RWPE2 (cell line): ENCODE measurements at places on chromosomes 2 and 18.
A peak's percentile ranks its signal among the peaks of the same experiment; 100 is the strongest.

- DNase-seq = no peak
Observed at GRCh38 chr18:62372156-62372555, 47.0 kb downstream of the TNFRSF11A start.

DNA sequence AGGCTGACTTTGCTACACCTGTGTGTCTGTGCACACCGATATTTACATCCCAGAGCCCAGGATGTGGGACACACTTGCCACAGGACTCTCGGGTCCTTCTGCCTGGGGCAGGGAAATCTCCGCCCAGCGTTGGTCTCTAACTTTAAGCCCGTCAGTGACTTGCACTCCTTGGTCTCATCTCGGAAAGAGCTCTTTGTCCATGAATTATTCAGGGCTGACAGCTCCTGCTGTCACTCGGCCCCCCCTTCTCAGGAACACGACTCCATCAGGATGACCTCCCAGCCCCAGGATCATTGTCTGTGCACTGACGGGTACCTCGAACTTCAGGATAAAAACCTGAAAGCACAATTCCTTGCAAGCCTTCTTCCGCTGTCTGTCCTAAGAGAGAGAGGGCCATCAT, 26.6 kb downstream of the PLB1 start:
- DNase-seq = no peak

DNA sequence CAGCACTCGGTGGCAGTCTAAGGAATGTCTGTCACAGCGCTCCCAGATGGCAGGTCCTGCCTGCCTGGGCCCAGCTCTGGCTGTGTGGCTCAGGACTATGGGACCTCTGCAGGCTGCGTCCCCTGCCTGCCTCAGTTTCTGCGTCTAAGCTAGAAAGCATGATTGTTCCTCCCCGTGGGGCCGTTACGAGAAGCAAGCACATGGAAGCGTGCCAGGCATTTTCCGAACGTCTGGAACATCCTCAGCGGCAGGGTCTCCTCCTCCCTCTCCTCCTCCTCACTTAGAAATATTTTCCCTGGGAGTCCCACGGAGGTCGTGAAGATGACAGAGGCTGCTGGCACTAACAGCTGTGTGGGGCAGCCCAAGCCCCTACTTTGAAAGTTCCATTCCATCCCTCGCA, 43.3 kb downstream of the LRRFIP1 start:
- no peak for DNase-seq

- DNase-seq = no peak
Observed at GRCh38 chr2:40072442-40073232, 293.6 kb upstream of the THUMPD2 start.

DNA sequence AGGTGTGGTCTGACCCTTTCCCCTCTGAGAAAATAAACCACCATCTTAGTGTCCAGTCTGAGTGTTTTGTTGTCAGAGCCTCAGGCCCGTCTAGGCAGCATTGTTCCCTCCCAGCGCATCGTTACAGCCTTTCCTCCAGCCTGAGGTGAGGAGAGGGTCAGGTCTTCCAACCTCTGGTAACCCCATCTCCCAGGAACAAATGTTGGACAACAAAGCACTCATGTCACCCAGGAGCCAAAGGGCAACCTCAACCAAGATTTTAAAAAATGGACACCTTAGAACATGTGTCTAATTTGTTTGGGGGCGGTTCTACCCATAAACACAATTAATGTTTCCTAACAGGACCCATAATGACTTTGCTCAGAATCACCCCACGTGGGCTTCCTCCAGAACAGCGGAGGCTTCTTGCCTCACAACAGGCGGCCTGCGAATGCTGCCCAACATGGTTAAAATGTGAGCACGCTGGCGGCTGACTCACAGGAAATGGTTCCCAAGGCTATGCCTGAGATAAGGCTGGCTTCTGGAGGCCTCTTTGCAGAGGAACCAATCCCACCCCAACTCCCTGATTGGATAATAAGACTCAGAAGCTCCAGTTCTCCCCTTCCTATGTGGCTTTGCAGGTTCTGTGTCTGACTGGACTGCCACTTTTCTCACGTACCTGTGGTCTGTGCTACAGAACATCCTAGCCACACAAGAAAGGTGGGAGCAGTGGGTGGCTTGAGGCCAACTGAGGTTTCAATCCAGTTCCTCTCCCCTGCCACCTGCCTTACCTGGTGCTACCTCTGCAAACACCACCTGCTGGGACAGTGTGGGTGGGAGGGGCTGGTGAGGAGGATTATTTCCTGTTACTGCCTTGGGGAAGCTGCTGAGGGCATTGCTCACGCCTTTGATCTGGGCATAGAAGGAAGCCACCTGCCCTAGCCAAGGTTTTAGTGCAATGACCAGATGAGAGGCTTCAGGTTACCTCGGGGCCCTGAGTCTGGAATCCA, 108.8 kb downstream of the B3GNT2 start:
- DNase-seq = peak; percentile 67

DNA sequence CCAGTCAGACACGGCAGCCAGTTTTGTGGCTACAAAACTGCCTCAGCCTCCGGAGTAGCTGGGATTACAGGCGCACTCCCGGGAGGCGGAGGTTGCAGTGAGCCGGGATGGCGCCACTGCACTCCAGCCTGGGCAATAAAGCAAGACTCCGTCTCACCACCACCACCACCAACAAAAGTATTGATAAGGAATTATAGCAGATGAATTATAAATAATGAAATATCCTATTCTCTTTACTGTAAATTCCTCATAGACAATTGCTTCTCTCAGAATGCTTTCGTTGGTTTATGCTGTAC, 1.4 kb upstream of the FAM161A start:
- no peak for DNase-seq

DNA sequence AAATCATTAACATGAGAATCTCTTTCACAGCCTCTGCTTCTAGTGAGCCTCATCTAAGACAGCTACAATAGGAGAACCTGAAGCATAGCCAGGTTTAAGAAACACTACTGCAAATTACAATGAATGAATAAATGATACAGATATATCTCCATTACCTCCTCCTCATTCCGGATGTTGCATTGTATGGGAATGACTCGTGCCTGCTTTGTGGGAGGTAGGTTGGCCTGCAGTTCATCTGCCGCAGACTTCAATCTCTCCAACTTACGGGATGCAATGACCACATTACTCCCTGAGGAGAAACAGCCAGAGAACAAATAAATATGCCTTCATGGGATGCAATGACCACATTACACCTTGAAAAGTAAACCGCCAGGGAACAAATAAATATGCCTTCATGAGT, 15.4 kb downstream of the PECR start:
- no peak for DNase-seq

GRCh38 chr2:26696351-26696816, 3.9 kb downstream of the KCNK3 start:
- DNase-seq = peak; percentile 93

DNA sequence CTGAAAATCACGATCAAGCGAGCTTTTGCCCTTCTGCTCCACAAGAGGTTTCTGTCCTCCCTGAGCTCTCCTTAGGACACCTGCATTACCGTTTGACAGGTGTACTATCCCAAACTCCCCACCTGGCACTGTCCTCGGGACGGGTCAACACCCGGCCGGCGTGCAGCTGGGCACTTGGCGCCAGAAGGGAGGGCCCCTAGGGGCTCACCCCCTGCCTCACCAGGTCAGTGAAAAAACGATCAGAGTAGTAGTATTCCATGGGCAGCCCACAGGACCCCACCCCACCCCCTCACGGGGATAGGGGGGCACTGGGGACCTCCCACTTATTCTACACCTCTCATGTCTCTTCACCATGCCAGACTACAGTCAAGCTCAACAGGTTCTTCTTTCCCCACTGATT, 117.6 kb upstream of the ANKRD30BL start:
- no peak for DNase-seq

GRCh38 chr2:43178602-43179542, 47.5 kb downstream of the ZFP36L2 start:
- no peak for DNase-seq

DNA sequence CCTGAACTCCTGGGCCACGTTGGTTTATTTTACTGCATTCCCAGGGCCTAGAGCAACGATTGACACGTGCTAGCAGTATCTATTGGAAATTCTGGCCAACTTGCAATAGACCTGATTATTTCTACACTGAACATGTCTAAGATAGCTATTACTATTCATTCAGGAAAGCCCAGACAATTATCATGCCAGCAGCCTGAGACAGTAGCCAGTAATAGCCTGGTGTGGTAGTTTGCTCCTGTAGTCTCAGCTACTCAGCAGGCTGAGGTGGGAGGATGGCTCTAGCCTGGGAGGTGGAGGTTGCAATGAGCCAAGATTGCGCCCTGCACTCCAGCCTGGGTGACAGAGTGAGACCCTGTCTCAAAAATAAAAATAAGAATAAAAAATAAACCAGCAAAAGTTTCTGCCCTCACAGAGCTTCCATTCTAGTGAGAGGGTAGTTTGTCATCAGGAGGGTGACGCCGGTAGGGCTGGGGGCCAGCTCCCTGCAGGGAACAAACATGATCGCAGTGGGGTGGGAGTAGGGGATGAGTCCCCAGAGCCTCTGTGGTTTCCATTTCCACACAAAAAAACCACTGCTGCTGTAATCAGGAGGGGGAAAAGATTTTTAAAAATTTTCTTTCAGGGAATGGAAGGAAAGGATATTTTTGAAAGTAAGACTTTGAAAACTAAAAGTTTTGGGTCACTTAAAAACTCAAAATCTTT, 4.3 kb downstream of the CASP8 start:
- no peak for DNase-seq

DNA sequence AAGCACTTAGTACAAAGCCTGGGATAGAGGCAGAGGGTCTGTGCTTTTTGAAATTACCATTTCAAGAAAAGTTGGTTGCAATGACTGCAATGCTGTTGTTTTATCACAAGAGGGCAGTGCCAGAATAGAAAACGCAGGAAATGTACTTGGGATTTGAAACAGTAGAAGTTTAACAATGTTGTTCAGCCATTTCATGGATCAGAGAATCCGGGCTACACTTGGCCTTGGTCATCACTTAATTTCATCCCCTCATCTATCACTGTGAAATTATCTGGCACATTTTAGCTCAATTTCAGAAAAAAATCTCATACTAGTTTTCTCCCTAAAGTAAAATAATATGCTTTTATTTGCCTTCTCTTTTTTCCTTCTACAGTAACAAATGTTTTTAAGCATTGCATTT, 70.8 kb downstream of the RAPGEF4 start:
- no peak for DNase-seq

DNA sequence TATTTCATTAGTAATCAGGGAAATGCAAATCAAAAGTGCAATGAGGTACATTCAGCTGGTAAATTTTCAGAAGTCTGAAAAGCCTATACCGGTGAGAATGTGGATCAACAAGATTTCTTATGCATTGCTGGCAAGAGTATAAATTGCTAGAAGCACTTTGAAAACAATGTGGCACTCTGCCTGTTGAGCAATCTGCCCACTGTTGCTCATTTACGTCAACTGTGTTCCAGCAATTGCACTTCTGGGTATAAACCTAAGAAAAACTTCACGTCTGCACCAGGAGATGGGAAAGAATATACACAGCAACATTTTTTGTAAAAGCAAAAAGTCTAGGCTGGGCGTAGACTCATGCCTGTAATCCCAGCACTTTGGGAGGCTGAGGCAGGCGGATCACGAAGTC, 40.8 kb downstream of the MTERF4 start:
- no peak for DNase-seq

DNA sequence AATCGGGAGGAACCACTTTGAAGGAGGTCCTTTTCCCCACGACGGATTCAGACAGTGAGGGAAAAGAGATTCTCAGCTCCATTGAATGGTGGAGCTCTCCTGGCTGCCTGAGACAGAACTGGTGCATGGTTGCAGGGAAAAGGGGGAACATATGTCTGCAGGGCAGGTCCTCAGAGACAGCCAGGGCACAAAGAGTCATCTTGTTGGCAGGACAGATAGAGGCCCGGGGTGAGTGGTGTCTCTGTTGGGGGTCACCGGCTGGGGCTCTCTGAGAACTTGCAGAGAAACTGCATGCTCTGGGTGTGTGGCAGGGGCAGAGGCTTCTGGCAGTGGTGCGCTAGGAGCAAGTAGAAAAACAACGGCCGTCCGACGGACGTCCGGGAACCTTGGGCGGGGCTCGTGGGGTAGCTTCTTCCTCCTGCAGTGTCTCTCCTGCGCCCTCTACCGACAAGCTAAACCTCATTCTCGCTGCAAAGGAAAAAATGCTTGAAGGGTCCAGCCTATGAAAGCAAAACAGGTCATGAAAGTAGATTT, 94.3 kb downstream of the CDCA7 start:
- peak; percentile 83 for DNase-seq

GRCh38 chr2:206856513-206856912, 82.8 kb upstream of the CPO start:
- no peak for DNase-seq

GRCh38 chr2:207423886-207424285, 105.9 kb upstream of the CREB1 start:
- no peak for DNase-seq

GRCh38 chr2:25029183-25029554, 12.7 kb upstream of the EFR3B start:
- DNase-seq = no peak

- peak; percentile 52 for DNase-seq
Observed at GRCh38 chr18:30992231-30992630, 50.3 kb downstream of the DSC3 start.
